ENCODE measurements at places on chromosomes 2 and 18.

- DNase-seq, result peak; percentile 97
Observed at GRCh38 chr2:236642584-236643291, 73.1 kb downstream of the ACKR3 start.

GRCh38 chr18:31773774-31774476 lies 13.2 kb upstream of the SLC25A52 start:
- no peak for DNase-seq

DNA sequence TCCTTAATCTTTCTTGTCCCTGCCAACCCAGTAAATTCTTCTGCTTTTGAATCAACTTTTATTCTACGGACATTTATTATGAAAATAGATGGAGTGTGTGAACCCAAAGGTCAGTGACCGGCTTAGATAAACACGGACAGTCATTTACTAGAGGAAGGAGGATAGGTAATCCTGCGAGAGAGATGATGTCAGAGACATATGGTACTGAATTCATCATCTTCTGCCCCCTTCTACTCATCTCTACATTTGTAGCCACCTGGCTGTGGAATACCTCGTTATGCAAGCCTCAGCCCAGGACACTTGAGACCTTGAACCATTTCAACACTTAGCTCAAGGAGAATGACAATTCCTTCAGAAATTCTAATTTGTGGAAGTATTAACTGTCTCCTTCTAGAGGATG lies 443.6 kb downstream of the TDRD15 start:
- DNase-seq, result no peak

DNA sequence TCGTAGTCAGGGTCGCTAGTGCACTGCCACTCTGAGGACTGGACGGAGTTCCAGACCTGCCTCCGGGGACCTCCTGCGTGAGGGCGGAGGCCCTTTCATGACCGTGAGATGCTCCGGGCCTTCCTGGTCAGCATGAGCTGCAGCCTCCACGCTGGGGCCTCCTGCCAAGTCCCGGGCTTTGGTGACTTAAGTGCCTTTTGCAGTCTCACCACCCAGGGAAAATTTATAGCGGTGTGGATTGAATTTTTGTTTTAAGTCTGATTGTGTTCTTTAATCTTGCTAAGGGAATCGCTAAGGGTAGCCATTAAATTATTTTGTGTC lies 33.6 kb downstream of the CHRNA1 start:
- no peak for DNase-seq

DNA sequence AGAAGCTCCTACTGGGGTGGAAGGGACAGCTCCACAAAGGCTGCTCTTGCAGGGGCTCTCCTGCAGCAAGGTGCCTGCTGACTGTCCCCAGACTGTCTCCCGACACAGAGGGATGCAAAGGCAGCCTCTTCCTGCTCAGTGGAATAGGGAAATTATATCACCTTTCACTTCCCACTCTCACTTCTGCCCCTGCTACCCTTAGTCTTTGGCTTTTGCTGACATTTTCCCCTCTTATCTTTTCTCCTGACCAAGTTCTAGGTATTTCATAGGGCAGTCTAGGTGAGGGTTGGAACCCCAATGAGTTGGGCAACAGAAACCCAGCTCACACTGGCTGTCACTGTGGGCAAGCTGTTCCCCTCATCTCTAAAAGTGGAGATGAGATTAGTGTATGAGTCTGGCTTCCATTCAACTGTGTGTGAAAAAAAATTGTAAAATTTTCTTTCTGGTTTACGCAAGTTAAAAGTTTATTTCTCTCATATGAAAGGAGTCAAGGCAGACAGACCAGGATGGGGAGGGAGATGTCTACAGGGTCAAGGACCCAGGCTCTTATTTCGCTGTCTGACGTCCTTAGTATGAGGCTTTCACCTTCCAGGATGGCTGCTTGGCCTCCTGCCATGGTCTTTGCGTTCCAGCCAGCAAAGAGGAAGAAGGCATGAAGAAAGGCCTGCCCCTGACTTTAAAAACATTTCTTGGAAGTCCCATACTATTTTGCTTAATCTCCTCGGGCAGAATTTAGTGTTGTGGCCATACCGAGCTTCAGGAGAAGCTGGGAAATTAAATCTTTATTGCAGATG lies 7.5 kb upstream of the MOCOS start:
- DNase-seq, result peak; percentile 90

DNA sequence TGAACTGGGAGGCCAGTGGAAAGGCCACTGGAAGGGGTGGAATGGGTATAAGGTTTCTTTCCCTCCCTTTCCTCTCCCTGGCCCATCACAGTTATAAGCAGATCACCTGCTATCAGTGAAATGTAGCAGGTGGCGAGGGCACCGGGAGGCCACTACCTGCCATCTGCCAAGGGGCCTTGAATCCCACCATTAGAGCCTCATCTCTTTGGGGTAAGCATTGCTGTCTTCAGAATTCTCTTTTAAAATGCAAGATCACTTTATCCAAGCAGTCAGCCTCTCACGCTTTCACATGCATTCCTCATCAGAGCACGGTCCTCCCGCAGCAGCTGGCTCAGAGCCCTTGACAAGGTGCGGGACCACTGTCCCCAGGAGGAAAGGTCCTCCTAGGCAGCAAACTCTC lies 268.5 kb downstream of the CELF4 start:
- no peak for DNase-seq

GRCh38 chr2:236617796-236618195 lies 48.2 kb downstream of the ACKR3 start:
- DNase-seq, result no peak

- DNase-seq, result no peak
Observed at GRCh38 chr2:18247282-18248110, 313.0 kb downstream of the RDH14 start.

DNA sequence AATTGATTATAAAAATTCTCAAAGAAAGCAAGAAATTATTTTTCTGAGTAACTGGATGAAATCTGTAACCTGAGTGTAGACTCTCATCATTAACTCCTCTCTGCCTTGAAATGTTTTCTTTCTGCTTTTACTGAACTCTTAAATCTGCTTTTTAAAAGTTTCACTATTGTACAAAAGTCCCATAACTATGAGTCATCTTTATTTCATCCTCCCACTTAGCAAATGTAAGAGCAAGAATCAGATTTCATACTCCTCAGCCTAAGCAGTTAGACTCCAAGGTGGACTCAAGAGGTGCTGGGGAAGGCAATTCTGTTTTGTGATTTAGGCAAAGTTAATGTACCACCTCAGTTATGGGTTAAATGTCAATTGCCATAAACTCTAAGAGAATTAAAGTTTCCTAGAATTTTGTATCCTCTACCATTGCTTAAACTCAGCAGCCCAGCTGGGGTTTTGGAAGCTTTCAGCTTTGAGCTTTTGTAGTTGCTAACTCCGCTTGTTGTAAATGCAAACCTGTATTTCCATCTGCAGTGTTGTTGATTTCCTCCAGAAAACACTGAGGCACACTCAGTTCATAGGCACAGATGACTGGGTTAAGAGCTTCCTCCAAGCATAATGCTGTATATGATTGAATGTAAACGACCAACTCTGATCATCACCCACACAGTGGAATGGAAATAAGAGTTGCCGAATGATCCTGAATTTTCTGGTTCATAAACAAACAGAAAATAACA lies 268.8 kb downstream of the ARHGAP15 start:
- DNase-seq, result peak; percentile 25

DNA sequence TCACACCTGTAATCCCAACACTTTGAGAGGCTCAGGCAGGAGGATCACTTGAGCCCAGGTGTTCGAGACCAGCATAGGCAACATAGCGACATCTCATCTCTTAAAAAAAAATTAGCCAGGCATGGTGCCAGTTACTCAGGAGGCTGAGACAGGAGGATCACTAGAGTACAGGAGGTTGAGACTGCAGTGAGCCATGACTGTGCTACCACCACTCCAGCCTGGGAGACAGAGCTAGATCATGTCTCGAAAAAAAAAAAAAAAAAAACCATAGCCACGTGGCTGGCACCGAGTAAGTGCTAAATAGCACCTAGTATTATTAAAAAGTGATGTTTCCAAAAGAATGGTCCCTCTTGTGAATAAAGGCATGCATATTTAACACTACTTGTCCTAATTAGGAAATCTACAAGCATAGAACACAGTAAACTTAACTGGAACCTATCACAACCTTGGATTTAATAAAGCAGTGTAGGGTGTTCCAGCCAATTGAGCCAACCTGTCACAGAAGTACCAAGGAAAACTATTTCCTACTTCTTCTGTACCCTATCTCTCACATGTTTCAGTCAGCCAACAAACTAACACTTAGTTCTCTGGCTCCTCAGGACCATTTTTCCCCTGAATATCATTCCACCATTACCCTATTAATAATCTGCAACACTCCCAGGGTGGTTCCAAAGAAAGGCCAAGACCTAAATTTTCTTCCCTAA lies 8.8 kb downstream of the RAB1A start:
- DNase-seq, result no peak

DNA sequence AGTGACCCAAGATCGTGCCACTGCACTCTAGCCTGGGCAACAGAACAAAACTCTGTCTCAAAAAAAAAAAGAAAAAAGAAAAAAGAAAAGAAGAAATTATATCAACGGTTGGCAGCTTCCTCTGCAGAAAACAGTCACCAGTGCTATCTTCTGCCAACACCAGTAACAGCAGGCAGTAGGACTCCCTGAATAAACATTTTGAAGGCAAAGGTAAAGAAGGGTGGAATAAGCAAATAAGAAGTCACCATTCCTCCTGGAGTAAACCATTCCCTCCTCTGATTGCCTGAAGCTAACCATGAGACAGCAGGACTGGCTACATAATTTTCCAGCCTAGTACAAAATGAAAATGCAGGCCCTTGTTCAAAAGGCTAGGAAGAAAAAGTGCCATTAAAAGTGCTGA lies 9.0 kb upstream of the RNF103 start:
- DNase-seq, result no peak

DNA sequence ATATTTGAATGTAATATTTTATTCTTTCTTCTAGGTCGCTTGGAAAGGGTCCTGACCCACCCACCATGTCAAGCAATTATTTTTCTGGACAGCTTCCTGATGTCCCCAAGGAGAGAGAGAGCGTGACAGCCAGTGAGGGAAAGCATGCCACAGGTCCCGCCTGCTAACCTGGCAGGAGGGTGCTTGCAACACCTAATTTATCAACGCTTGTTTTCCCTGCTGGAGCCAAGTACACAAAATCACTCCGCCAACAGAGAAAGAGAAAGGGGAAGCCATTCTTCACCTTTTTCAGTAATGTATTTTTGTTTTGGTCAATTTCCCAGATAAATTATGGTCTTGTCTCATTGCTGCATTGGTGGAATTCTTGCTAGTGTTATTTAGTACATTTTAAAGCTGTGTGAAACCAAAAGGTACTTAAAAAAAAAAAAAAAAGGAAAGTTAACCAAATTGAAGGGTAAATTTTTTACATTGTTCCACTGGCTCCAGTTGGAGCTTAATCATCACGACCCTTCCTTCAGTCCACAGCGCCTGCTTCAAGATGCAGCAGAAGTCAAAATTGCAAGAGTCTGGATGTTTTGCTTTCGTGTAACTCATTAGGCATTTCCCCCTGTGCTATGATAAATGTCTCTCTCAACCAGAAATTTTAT lies 88.5 kb upstream of the COPS8 start:
- no peak for DNase-seq

GRCh38 chr18:29003194-29003593 lies 826.3 kb upstream of the CDH2 start:
- no peak for DNase-seq

- DNase-seq, result no peak
Observed at GRCh38 chr2:38099099-38100028, 23.4 kb upstream of the CYP1B1 start.

GRCh38 chr2:27071990-27072830 lies 756 bp upstream of the OST4 start:
- DNase-seq, result peak; percentile 70

DNA sequence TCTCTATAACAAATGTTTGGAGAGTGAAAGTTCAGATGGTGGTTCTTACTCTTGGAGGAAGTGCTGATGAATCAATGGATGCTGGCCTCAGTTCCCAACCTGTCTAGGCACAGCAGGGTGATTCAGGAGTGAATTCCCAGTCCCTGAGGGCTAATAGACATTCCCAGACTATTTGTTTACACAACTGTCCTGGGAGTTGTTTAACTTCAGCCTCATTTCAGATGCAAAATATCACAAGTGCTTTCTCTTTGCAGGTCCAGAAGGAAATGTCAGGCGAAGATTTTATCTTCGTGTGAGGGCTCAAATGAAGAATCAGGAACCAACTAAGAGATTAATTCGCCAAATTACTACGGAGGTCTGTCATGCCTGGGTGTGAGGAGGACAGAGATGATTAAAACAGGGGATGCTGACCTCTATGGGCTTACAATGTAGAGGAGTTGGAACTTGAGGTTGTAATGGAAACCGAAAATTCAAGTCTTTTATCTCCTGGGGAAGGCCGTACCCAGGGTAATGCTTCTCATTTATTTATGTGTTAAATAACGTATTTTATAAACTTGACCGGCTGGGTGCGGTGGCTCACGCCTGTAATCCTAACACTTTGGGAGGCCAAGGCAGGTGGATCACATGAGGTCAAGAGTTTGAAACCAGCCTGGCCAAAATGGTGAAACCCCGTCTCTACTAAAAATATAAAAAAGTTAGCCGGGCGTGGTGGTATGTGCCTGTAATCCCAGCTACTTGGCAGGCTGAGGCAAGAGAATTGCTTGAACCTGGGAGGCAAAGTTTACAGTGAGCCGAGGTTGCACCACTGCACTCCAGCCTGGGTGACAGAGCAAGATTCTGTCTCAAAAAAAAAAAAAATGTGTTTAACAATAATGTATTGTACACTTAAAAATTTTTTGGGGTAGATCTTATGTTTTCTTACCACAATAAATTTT lies 38.7 kb upstream of the SLC1A4 start:
- DNase-seq, result no peak

GRCh38 chr2:187541086-187542085 lies 12.8 kb downstream of the TFPI start:
- peak; percentile 96 for DNase-seq

- no peak for DNase-seq
Observed at GRCh38 chr2:40512256-40512655, 60.4 kb upstream of the SLC8A1 start.

GRCh38 chr2:64820901-64821300 lies 167.2 kb upstream of the SERTAD2 start:
- no peak for DNase-seq

DNA sequence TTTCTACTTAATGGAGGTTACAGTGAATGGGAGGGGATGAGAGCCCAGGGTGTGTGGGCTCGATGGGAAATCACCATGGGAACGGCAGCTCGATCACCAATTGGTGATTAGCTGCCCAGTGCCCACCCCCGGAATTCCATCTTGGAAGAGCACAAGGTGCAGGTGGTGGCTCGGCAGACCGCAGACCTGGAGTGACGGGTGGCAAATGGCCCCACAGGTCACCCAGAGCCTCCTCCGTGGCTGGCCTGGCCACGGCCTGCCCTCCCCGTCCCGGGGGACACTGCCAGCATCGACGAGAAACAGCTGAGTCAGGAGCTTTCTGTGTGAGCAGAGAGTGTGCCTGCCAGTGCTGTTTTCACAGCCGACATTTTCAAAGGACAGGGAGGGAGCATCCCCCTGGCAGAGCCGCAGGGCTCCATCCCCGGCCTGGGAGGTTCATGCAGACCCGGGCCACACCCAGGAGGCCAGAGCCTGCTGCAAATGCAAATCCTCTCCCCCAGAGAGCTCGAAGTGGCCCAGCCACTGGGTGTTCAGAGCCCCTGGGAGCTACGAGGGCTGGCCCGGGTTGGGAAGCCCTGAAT lies 176.4 kb upstream of the MYT1L start:
- no peak for DNase-seq

- DNase-seq, result no peak
Observed at GRCh38 chr2:237575869-237576862, 9.8 kb downstream of the PRLH start.

- no peak for DNase-seq
Observed at GRCh38 chr2:236200378-236200777, 32.2 kb upstream of the GBX2 start.

- no peak for DNase-seq
Observed at GRCh38 chr2:42089340-42089925, 41.6 kb downstream of the PKDCC start.

GRCh38 chr2:123916051-123916450 lies 109.0 kb upstream of the CNTNAP5 start:
- DNase-seq, result no peak
